MCF 10A (cell line): ENCODE measurements at places on chromosomes 7 and 10.

GRCh38 chr7:68691261-68692216 is 906.7 kb upstream of the AUTS2 start:
- DNase-seq, result no peak

DNA sequence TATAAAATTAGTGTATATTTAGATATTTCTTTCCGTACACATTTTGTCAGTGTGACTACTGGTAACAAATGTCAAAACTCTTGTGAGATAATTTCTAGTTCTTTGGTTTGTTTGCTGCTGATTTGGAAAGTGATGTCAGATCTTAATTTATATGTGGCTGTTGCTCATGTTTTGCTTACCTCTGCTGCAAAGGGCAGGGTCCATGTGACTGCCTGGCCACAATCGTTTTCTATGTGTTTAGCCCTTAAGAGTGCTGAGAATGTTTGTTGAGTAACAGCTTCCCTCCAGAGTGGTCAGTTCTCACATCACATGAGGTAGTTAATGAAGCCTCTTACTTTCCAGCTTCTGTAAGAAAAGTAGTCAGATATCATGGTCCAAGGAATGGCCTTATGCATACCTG is 4.2 kb downstream of the NRBF2 start:
- no peak for DNase-seq

- no peak for DNase-seq
Observed at GRCh38 chr7:143458263-143458662, 15.0 kb downstream of the TAS2R60 start.

DNA sequence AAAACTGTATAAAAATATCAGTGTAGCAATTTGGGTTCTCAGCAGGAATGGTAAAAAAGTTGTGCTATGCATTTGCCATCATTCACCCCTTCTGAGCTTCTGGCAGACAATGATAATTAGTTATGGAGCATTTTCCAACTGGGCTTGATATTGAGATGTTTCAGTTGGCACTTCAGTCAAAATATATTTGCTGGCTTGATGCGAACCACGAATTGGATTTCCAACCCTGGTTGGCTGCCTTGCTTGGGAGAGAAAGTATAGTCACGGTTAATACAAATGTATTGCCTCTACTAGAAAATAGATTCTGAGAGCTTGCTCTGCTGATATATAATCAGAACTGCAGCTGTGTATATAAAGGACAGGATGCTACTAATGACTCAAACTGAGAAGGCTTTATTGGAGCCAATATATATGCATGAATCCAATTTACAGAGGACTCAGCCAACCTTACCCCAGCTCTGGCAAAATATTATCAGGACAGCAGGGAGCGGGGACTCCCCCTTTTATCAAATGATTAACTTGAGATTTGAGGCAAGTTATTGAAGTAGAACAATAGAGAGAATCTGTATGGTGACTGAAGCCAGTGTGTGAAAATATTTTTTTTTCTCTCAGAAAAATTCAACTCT is 219.8 kb upstream of the SMIM30 start:
- DNase-seq, result no peak

DNA sequence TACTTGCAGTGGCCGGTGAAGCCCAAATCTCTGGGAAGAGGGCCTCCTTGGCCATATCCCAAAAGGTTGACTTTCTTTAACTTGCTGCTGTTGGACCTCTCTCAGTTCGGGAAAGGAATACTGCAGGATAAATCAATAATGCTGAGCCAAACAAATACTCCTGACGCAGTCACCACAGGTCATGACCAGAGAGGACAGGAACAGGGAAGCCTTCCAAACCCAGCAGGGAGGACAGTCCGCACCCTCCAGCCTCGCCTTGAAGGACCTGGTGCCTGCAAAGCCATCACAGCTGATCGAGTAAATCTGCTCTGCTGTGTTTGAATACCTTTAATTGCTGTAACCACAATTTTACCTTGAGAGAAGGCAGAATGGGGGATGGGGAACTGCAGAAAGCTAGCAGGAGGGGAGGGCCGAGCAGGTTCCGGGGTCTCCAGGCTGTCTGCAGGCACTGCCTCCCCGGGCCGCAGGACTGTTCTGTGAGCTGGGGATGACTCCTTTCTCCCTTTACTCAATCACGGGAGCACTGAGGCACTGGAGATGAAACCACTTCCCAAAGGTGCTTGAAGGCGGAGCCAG is 20.8 kb upstream of the INSIG1 start:
- DNase-seq, result no peak

- no peak for DNase-seq
Observed at GRCh38 chr7:128108129-128108528, 76.9 kb upstream of the LRRC4 start.

GRCh38 chr10:62025134-62025794 is 123.8 kb downstream of the ARID5B start:
- no peak for DNase-seq

DNA sequence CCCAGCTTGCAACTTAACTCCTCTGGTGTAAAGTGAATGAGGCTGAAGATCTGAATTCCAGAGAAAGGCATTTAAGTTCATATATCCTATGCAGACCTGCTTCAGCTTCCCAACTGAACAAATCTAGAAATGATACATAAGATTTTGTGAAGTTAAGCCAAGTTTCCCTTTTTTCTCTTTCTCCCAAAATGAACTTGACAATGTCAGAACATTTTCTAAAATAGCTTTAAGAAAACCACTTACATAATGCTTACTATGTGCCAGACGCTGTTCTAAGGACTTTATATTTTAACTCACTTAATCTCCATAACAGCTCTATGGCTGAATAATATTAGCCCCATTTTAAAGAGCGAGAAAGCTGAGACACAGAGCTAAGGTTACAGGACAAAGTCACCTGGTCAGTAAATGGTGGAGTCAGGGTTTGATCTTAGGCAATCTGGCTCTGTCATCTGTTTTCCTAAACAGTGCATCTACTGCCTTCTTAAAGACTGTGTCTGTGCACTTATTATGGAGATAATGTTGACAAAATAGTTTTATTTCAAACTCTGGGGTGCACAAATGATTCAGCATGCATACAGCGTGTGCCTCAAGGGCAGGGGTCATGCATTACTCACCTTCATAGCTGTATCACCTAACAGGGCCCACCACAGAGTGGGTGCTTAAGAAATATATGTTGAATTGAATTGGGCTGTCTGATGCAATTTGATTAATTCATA is 66.8 kb downstream of the RHOBTB1 start:
- DNase-seq, result no peak

- DNase-seq, result no peak
Observed at GRCh38 chr7:83879063-83879462, 230.1 kb upstream of the SEMA3E start.

DNA sequence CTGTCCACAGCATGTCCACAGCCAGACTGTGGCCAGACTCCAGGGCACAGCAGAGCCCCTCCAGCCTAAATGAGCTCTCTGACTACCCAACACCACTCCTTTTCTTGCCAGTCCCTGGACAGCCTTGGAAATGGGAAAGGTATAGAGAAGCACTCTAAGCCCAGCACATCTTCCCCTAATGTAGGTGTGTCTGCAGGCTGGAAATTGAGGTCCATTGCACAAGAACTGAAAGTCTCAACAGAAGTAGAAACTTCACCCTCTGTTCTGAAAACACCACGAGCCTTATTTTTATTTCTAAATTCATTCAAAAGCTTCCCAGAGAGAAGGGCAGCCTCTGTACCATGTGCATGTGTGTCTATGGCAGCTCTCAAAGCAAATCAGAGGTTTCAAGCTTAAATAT is 3.7 kb upstream of the KCNMA1 start:
- DNase-seq, result no peak

DNA sequence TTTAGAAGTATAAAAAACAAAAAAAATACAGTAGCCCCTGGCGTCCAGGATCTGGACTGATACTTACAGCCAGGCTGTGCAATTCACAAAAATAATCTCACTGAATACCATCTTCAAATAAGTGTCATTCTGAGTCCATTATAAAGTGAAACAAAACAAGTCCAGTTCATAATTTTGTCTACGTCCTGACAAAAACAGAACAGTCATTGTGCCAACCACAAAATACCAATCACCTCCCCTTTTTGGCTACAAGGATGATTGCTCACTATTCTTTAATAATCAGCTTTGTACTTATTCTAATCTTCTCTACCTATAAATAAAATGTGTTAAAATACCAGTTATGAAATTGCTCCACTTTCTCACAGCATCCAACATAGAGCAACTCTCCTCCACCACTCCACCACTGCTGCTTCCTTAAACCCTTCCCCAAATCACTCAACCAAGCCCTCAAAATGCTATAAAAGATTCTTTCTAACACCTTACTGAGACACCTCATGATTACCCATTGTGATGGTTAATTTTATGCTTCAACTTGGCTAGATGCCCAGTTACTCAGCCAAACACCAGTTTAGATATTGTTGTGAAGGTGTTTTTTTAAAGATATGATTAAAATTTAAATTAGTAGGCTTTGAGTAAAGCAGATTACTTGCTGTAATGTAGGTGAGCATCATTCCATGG is 479.8 kb upstream of the SEMA3A start:
- DNase-seq, result peak; percentile 51

- DNase-seq, result no peak
Observed at GRCh38 chr7:2016761-2017480, 215.8 kb downstream of the MAD1L1 start.

GRCh38 chr10:119597405-119598186 is 832 bp upstream of the TIAL1 start:
- DNase-seq, result no peak

GRCh38 chr10:115871855-115872254 is 401.2 kb downstream of the GFRA1 start:
- no peak for DNase-seq

- DNase-seq, result no peak
Observed at GRCh38 chr7:120521761-120522737, 249.1 kb downstream of the KCND2 start.

DNA sequence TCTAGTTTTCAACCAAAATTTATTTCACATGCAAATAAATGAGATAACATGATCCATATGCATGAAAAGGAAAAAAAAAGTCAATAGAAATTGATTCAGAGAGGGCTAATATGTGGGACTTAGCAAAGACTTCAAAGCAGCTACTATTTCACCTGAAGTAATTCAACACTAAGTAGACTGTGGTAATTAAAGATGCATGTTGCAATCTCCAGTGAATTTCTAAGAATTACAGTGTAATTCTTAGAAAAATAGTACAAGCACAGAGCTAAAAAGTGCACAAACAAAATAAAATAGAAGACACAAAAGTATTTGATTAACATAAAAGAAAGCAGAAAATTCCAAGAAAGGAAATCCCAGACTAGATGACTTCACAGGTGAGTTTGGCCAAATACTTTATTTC is 25.7 kb downstream of the GPR22 start:
- no peak for DNase-seq

DNA sequence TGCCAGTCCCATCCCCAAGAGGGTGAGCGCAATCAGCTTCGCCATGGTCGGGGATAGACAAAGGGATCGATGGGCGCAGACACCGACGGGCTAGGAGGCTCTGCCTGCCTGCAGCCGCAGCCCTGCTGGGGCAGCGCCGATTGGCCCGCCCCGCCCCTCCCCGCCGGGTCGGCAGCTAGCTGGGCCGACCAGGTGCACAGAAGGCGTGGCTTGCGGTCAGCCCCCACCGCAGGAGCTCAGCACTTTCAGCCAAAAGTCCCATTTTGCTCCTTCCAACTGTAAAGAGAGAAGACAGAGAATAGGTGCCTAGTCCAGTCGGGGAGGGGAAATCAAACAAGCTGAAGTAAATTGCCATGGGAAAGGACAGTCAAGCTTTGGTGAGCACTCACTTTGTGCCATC is at the start of gene PON1:
PON1 (minus strand) TSS at position 102 of the 400 bp plus-strand sequence; CDS start at position 45, 57 bp downstream.
- DNase-seq, result no peak

- DNase-seq, result no peak
Observed at GRCh38 chr10:13617116-13617515, 30.4 kb downstream of the PRPF18 start.

DNA sequence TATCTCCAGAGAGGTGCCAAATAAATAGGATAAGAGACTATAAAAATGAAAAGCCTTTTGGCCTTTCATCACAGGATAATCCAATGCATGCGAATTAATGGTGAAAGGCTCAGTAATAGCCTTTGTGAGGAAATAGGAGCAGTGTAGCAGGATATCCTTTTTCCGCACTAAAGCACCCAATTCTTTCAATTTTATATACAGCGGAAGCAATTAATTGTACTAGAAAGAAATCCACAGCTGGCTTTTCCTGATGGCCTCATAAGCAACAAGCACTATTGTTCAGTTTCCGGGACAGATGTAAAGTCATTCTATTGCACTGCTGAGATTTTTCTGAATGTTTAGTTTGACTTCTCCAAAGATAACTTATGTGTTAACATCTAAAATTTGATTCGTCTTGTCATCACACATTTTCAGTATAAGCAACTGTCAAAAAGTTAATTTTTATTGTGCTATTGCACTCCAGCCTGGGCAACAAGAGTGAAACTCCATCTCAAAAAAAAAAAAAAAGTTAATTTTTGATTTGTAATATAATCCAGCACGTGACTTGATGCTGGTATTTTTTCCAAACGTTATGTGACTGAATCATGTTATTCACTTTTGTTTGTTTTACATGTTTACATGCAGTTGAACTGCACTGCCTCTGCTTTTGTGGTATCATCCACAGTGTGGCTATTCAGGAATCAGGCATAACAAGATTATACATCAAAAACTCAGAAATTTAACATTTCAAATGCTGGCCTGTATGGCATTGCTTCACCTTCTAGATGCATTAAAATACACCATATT is 8.4 kb upstream of the BMPR1A start:
- no peak for DNase-seq

DNA sequence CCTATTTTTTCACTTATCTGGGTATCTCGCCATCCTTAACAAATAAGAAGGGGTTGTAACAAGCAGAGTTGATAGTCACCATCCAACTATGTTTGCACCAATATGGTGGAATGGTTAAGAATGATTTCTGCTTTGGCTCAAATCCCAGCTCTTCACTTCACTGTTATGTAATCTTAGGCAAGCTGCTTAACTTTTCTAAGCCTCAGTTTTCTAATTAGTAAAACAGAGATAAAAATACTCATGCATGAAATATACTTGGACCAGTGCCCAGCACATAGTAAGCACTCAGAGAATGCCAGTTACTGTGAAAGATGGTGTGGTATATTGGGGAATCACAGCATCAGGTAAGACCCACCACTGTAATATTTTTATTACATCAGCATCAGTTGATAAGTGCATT is 33.6 kb downstream of the ABCB1 start:
- DNase-seq, result no peak

DNA sequence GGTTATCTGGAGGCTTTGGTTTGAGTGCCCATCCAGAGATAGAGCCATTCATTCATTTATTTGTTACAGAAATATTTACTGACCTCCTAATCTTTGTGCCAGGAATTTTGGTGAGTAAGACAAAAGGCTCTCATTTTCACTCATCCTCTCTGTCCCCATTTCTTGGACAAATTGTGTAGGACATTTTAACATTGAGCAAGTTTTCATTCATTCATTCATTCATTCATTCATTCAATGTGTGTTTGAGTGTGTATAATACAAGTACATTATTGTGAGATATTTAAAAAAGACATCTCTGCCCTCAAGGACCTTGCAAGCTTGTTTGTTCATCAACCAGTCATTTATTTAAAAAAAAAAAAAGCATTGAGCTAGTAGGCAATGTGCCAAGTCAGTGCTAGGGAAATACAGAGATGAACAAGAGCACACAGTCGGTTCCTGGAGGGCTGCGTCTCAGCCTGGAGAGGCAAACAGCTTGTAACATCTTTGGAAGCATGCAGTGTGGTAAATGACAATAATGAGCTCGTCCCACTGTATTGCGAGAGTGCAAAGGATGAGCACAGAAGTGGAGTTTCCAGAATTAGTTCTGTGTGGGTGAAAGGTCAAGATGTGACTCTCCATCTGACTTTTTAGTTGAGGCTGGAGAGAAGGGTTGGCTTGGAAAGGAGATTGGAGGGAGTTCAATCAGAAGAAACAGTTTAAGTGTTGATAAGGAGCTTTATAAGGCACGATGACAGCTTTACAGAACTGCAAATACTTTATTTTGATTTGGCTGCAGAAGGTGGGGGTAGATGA is 50.5 kb upstream of the HBP1 start:
- no peak for DNase-seq

- no peak for DNase-seq
Observed at GRCh38 chr7:44541028-44541869, at the start of gene NPC1L1. Gene NPC1L1, minus strand, starts transcription at chr7:44541330. Its CDS starts 71 bp downstream, at chr7:44541259.
